ENCODE measurements at places on chromosomes 3 and 15. TPM values are rescaled to one million over a fixed set of nuclear protein-coding genes. Genes with fewer than 3 reads are reported as not detected.

GRCh38 chr15:41894791-41895463, 1.1 kb upstream of the SPTBN5 start:
- H3K36me3 ChIP-seq, result no peaks in the 10 kb centered on the region
- peak; percentile 75 for DNase-seq
- peak overlapping the region; percentile 93 for H3K27ac ChIP-seq
- H3K27me3 ChIP-seq, result no peaks in the 10 kb centered on the region

Gene SCN11A
- 0.12 TPM for total RNA-seq

Gene EAF1
- total RNA-seq, result 17.9 TPM

Gene TRPM1
- total RNA-seq, result not detected

DNA sequence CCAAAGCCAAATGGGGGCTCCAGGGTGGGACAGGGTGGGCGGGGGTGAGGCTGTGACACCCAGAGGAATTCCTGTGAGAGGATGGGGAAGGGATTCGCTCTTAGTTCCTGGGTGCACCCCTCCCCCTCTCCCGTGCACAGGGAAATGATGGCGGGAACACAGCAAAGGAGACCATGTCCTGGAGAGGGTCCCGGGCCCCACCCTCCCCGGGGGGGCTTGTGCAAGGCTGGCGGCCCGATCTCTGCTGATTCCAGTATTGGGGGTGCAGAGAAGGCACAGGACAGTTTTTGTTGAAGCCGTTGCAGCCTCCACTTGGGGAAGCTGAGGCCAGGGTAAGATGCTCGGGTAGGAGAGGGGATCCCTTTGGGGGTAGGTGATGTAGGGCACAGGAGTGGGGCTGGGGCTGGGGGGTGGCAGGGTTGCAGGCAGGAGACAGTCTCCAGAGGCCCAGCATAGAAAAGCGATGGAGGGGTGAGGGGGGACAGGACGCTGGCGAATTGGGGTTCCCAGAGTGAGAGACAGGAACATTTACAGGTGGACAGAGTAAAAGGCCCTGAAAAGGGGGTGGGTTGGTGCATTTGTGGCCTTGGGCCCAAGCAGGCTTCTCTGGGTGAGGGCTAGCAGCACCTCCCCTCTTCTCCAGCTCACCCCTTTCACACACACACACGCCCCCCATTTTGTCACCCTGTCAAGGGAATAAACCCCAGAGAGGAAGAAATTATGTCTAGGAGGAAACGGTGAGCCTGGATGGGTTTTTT, 38.5 kb downstream of the HMCES start:
- peak overlapping the region; percentile 96 for H3K4me3 ChIP-seq
- no peak for DNase-seq
- H3K27me3 ChIP-seq, result no peaks in the 10 kb centered on the region
- H3K4me1 ChIP-seq, result peaks cover 36% of the 10 kb centered on the region

Gene SLC27A2
- total RNA-seq, result 0.70 TPM

GRCh38 chr3:40780925-40781406, 256.2 kb downstream of the ZNF621 start:
- DNase-seq, result no peak

DNA sequence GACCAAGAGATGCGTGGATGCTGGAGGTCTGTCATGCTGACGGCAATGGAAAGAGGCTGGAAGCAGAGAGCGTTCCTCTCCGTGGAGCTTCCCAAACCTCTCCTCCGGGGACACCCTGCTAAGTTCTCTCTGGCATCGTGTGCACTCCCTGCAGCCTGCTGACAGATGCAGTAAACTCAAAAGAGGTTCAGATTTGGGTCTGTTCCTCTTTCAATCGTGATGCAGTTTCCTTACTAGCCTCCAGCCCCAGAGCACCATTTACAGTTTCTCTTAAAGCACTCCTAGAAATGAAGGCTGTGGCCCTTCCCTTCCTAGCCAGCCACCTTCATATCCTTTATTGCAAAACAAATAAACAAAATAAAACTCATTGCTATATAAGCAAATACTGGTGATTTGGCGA, 47.3 kb upstream of the LRRC58 start:
- H3K27ac ChIP-seq, result no peak overlapping the region
- no peak overlapping the region for H3K4me3 ChIP-seq
- H3K36me3 ChIP-seq, result no peaks in the 10 kb centered on the region
- no peak for DNase-seq

Gene ZBTB47
- total RNA-seq, result 1.2 TPM

- no peak overlapping the region for H3K4me3 ChIP-seq
- H3K36me3 ChIP-seq, result no peaks in the 10 kb centered on the region
- no peak overlapping the region for H3K27ac ChIP-seq
- H3K27me3 ChIP-seq, result no peaks in the 10 kb centered on the region
These were observed 1.7 kb downstream of the SNTN start for GRCh38 chr3:63654211-63654610.

GRCh38 chr3:175659670-175660350, 800.7 kb downstream of the NAALADL2 start:
- H3K4me1 ChIP-seq, result no peaks in the 10 kb centered on the region
- no peaks in the 10 kb centered on the region for H3K27me3 ChIP-seq
- H3K36me3 ChIP-seq, result no peaks in the 10 kb centered on the region
- H3K4me3 ChIP-seq, result no peak overlapping the region
- DNase-seq, result no peak

GRCh38 chr3:31829826-31830426, 151.1 kb downstream of the OSBPL10 start:
- H3K4me3 ChIP-seq, result no peak overlapping the region
- no peak overlapping the region for H3K27ac ChIP-seq
- DNase-seq, result no peak
- no peaks in the 10 kb centered on the region for H3K36me3 ChIP-seq
- no peaks in the 10 kb centered on the region for H3K4me1 ChIP-seq
- H3K27me3 ChIP-seq, result no peaks in the 10 kb centered on the region

DNA sequence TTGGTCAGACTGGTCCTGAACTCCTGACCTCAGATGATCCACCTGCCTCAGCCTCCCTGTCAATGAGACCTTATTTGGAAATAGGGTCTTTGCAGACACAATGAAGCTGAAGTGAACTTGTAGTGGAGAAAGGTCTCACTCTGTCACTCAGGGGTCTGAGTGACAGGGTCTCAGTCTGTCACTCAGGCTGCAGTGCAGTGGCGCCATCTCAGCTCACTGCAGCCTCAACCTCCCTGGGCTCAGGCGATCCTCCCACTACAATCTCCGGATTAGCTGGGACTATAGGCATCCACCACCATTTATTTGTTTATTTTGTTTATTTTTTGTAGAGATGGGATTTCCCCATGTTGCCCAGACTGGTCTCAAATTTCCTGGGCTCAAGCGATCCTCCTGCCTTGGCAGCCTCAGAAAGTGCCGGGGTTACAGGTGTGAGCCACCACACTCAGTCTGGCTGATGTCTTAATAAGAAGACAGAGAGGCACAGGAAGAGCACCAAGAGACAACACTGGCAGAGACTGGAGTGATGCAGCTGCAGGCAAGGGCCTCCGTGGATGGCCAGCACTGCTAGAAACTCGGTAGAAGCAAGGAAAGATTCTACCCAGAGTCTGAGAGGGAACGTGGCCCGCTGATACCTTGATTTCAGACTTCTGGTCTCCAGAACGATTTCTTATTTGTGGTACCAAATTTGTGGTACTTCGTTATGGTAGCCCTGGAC, 26.2 kb upstream of the RAF1 start:
- H3K36me3 ChIP-seq, result no peaks in the 10 kb centered on the region
- no peak for DNase-seq
- no peak overlapping the region for H3K4me3 ChIP-seq
- H3K27ac ChIP-seq, result no peak overlapping the region
- H3K27me3 ChIP-seq, result no peaks in the 10 kb centered on the region
- no peaks in the 10 kb centered on the region for H3K4me1 ChIP-seq

DNA sequence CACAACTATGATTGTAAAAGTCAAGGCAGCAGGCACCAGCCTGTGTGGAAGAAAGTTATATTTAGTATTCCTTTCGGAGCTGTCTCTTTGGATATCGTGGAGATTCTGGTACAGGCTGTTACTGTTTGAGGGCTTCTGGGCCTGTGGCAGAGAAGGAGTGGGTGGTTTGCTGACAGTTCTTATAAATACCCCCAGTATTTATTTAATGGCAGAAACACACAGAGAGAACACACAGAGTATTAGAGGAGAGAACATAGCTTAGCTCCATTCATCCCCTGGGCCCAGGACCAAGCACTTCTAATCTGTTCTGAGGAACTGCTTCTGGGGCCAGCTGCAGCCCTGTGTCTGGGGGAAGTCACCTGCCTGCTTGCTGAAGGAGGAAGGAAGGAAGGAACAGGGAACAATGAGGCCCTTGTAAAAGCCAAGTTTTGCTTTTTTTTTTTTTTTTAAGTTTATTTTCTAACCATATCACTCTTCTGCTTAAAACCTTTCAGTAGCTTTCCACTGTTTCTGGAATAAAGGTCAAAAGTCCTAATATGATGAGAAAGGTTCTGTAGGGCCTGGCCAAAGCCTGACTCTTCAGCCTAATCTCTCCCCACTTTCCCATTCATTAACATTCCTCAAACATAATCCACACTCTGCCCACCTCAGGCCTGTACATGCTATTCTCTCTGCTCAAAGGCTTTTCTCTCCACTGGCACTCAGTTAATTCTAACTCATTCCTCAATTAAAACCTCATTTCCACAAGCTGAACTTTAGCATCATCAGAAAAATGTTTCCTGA, 11.8 kb upstream of the PP2D1 start:
- H3K27ac ChIP-seq, result no peak overlapping the region
- no peak for DNase-seq
- H3K4me3 ChIP-seq, result no peak overlapping the region

- no peak overlapping the region for H3K27ac ChIP-seq
- DNase-seq, result no peak
- peaks cover 32% of the 10 kb centered on the region for H3K27me3 ChIP-seq
- H3K4me1 ChIP-seq, result no peaks in the 10 kb centered on the region
These were observed 8.5 kb downstream of the FBLN2 start for GRCh38 chr3:13557417-13557816.

DNA sequence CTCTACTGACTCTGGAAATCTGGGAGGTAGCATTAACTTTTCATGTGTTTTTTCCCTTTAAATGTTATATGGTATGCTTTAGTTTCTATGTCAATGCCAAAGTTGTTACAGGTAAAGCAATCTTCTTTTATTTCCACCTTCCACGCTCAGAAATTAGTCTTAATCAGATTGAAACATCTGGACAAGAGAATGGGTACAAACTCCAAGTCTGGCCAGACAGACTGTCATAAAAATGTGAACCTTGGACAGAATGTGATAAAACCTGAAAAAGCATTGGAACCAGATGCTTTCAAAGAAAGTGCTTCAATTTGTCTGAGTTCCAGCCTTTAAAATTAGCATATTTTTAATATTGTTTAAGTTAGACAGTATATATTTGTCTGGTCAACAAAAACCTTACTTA, 110.7 kb upstream of the P2RY1 start:
- no peaks in the 10 kb centered on the region for H3K27me3 ChIP-seq
- H3K27ac ChIP-seq, result no peak overlapping the region
- no peaks in the 10 kb centered on the region for H3K4me1 ChIP-seq
- no peak overlapping the region for H3K4me3 ChIP-seq
- no peaks in the 10 kb centered on the region for H3K36me3 ChIP-seq

GRCh38 chr3:50233176-50233575, 2.8 kb upstream of the GNAI2 start:
- peaks cover 30% of the 10 kb centered on the region for H3K4me1 ChIP-seq
- no peak overlapping the region for H3K4me3 ChIP-seq
- H3K27me3 ChIP-seq, result no peaks in the 10 kb centered on the region

Gene LMAN1L
- total RNA-seq, result 0.43 TPM

DNA sequence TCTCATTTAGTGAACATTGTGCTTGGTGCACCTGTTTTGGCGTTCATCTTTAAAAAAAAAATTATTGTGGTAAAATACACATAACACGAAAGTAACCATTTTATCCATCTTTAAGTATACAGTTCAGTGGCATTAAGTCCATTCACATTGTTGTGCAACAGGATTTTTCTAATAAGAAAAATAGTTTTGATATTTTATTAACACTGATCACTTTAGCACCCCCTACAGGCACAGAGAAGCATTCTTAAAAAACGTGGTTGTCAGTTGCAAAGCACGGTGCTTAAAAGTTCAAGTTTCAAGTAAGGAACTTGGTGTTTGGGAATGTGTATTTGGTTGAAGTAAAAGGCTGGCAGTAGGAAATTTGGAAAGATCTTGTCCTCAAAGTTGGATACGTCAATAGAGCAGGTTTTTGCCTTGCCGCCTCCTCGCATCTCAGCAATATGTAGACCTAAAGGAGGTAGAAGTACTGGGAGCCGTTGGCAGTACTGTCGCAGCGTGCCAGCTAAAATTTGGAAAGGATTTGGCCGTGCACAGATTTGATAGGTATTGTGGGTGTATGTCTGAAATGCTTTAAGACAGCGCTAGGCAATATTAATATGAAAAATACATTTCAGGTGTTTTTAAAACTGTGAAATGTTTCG, 110.4 kb downstream of the LRRC28 start:
- H3K36me3 ChIP-seq, result no peaks in the 10 kb centered on the region
- no peak for DNase-seq
- H3K27ac ChIP-seq, result no peak overlapping the region
- H3K4me1 ChIP-seq, result no peaks in the 10 kb centered on the region
- H3K27me3 ChIP-seq, result no peaks in the 10 kb centered on the region
- H3K4me3 ChIP-seq, result no peak overlapping the region

Gene KIF15
- 0.41 TPM for total RNA-seq

DNA sequence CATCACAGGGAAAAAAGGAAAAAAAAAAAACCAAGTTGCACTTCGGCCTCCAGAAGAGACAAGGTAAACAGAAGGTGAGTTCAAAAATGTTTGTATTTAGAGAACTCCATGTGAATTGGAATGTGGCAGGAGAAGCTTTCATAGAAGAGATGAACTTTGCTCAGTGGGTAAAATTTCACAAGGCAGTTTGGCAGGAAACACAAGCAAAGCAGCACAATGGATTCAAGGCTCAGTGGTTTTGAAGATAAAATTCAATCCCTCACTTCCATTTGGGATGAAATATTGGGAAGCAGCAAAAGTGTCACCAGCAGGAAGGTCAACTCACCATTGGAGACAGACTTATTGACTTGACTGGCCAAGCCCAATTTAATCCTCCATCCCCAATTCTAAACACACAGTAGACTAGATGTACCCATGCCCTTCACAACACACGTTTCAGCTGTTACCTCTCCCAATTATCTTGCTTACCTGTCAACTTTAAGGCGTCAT, 256.7 kb upstream of the ICE2 start:
- peaks cover 14% of the 10 kb centered on the region for H3K4me1 ChIP-seq
- DNase-seq, result no peak
- H3K4me3 ChIP-seq, result no peak overlapping the region
- no peak overlapping the region for H3K27ac ChIP-seq
- no peaks in the 10 kb centered on the region for H3K36me3 ChIP-seq
- no peaks in the 10 kb centered on the region for H3K27me3 ChIP-seq

- peak overlapping the region; percentile 6 for H3K27ac ChIP-seq
- peaks cover 8% of the 10 kb centered on the region for H3K4me1 ChIP-seq
- H3K27me3 ChIP-seq, result no peaks in the 10 kb centered on the region
- H3K4me3 ChIP-seq, result no peak overlapping the region
- H3K36me3 ChIP-seq, result no peaks in the 10 kb centered on the region
These were observed 48.5 kb downstream of the FNDC3B start for GRCh38 chr3:172087602-172088580.

- no peaks in the 10 kb centered on the region for H3K4me1 ChIP-seq
- H3K27me3 ChIP-seq, result peaks cover 6% of the 10 kb centered on the region
- H3K36me3 ChIP-seq, result no peaks in the 10 kb centered on the region
- peak; percentile 32 for DNase-seq
- H3K4me3 ChIP-seq, result no peak overlapping the region
These were observed 1028.2 kb downstream of the MCTP2 start for GRCh38 chr15:95259513-95259912.

Data from T-cell (primary cell).